ENCODE measurements at places on chromosomes 11 and 22.

- DNase-seq, result no peak
Measured at GRCh38 chr11:41316751-41317150, 142.7 kb downstream of the LRRC4C start.

GRCh38 chr11:96986516-96986915 lies 596.7 kb downstream of the JRKL start:
- DNase-seq, result no peak

DNA sequence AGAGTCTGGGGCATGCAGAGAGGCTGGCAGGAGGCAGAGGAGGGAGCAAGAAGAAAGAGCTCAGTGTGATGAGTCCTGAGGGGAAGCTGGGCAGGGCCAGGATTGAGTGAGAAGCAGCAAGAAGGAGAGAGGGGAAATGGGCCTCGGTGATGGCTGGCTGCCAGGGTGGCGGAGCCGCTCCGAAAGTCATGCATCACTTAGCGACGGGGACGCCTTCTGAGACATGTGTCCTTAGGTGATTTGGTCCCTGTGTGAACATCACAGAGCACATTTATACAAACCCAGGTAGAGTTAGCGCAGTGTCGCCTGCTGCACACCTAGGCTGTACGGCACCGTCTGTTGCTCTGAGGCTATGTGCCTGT lies 15.1 kb downstream of the TBC1D22A start:
- DNase-seq, result no peak

- DNase-seq, result no peak
Measured at GRCh38 chr11:37598381-37598780, 1000.3 kb upstream of the RAG2 start.

- DNase-seq, result no peak
Measured at GRCh38 chr11:132692891-132693290, 839.4 kb downstream of the OPCML start.

GRCh38 chr11:104699981-104700380 lies 198.3 kb downstream of the CASP12 start:
- no peak for DNase-seq

DNA sequence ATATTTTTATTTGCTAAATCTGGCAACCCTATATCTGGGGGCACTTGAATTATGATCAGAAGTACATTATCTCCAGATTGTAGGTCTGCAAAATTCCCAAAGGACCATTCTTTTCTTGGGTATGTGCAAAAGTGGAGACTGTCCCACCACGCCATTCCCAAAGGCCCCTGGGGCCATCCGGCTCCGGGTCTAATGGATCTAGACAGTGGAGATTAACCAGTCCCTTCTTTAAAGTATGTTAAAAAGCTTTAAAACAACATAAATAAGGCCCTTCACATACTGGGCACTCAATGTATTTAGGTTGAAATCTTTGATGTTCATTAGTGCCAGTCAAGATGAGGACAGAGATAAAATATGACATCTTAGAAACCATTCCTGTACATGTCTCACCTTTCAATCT lies 124.1 kb downstream of the MAML2 start:
- DNase-seq, result no peak

DNA sequence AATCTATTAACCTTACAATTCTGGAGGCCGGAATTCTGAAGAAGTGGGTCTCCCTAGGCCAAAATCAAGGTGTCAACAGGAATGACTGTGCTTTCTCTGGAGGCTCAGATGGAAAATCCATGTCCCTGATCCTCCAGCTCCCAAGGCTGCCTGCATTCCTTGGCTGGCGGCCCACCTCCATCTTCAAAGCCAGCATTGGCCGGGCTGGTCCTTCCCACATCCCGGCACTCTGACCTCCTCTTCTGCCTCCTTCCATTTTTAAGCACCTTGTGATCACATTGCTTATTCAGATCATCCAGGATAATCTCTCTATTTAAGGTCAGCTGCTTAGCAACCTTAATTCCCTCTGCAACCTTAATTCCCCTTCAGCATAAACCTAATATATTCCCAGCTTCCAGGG lies 22.7 kb upstream of the CTSD start:
- no peak for DNase-seq

DNA sequence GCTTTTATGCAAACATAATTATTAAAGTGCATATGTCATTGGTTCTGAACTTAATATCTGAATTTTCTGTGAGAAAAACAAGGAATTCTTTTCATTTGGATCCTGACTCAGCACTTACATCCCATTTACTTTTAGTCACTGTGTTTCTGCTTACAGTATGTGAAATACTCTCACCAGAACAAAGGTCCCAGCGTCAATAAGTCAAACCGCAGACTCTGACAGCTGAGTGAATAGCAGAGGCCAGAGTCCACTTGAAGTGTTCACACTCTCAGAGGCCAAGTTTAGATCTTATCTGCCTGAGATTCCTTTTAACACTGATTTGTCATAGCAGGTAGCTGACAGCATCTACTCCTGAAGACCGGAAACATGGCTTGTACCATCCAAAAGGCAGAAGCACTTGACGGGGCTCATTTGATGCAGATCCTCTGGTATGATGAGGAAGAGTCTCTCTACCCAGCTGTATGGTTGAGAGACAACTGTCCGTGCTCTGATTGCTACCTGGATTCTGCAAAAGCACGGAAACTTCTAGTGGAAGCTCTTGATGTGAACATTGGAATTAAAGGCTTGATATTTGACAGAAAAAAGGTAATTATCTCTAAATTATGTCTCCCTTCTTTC lies 14.6 kb downstream of the BBOX1 start:
- peak; percentile 93 for DNase-seq

DNA sequence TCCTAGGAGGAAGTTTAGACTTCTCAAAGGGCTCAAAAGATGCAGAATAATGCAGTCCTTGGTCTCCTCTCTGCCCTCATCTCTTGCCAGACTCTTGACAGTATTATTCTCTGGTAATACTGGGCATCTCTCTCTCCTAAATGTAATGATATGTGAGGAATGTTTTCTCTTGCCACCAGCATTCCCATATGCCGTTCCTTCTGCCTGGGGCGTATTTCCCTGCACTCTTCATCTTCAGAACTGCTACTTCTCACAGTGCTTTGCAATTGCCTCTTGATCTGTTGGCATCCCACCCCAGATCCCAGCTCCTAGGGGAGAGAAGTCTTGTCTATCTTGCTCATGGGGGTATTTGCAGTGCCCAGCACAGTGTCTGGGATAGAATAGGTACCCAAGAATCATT lies 107.4 kb downstream of the RASSF10 start:
- no peak for DNase-seq

GRCh38 chr22:34966980-34967565 lies 98.9 kb upstream of the ISX start:
- DNase-seq, result peak; percentile 41

DNA sequence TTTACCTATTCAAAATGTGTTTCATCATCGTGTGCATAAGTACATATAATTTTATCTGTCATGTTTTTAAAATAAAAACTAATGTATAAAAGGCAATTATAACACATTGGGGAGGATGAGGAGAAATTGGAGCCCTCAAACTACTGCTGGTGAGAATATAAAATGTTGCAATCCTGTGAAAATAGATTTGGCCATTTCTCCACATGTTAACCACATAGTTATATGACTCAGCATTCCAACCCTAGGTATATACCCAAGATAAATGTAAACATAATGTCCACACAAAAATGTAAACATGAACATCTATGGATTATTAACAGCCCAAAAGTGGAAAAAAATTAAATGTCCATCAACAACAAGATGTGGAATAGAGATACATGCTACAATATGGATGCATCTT lies 928.0 kb upstream of the FAT3 start:
- DNase-seq, result no peak

DNA sequence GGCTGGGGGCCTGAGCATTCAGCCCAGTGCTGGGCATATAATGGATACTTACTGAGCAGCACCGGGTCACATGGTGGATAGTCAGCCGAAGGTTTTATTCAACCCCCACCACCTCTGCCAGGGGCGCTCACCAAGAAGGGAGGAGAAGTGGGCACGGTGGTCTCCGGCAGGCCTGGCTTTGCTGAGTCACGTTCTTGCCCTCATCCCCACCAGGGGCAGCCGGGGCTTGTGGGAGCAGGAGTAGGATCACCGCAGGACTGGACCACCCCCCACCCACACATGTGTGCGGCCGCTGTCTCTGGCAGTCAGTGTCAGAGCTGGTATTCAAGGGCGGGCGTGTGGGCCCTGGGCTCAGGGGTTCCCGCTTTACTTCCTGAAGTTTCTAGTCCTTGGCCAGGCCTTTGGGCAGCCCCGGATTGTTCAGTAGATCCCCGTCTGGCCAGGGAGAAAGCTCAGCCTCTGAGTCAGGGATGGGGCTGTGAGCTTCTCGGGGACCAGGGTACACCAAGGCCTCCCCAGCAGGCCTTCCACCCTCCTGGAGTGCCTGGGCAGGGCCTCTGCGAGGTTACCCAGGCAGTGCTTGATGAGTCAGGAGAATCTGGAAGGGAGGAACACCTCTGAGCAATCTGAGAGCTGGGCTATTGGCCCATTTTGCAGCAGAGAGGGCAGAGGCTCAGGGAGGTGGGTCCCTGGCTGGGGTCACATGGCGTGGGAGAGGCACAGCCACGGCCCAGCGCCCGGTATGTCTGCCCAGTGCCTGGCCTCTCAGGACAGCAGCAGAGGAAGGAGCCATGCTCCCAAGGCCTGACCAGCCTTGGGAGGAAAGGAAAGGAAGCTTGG lies 60.6 kb downstream of the RTL6 start:
- DNase-seq, result peak; percentile 75

- peak; percentile 39 for DNase-seq
Measured at GRCh38 chr11:65003282-65003681, 6.5 kb upstream of the BATF2 start.

DNA sequence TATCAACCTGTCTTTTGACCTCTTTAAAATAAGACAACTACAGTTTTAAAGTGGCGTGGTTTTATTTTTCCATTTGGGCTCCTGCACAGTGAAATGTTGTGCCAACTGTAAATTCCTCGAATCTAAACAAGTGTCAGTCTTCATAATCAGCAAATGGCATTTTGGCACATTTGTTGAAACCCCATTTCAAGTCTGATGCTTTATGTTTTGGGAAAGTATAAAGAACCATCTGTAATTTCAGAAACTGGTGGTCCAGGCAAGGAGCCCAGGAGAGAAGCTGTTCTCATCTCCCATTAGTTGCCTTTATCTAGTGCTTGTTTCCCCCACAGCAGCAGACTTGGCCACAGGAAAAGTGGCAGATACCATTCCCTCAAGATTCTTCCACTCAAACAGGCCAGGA lies 32.7 kb downstream of the VWA5A start:
- DNase-seq, result no peak
